CD4-positive, alpha-beta memory T cell (primary cell): ENCODE measurements at places on chromosomes 5 and 9.

- no peak for DNase-seq
These were observed 27.1 kb upstream of the NKD2 start for GRCh38 chr5:981456-981855.

DNA sequence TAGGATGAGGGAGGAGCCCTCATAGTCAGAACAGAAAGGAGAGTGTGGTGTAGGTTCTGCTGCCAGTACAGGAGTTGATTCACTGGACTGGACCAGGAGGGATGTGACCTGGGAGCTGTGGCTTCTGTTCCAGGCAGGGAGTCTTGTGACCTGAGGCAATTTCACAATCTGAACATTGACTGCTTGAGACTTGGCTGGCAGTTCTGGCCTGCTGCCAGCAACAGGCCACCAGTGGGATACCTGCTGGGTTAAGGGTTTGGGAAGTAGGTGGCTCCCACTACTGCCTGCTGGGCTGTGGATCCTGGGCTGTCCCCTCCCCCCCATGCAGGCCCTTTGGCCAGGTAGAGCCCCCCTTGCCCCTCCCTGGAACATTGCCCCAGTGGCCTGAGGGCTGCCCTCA lies 268.6 kb upstream of the ARRDC3 start:
- no peak for DNase-seq

- DNase-seq, result no peak
These were observed 140.6 kb upstream of the RAD23B start for GRCh38 chr9:107142430-107142829.

GRCh38 chr9:30058463-30058862 lies 2326.0 kb upstream of the ACO1 start:
- DNase-seq, result no peak

- no peak for DNase-seq
These were observed 96.8 kb upstream of the PANK3 start for GRCh38 chr5:168675883-168676408.

GRCh38 chr5:94040591-94041148 lies 299.3 kb upstream of the POU5F2 start:
- no peak for DNase-seq

DNA sequence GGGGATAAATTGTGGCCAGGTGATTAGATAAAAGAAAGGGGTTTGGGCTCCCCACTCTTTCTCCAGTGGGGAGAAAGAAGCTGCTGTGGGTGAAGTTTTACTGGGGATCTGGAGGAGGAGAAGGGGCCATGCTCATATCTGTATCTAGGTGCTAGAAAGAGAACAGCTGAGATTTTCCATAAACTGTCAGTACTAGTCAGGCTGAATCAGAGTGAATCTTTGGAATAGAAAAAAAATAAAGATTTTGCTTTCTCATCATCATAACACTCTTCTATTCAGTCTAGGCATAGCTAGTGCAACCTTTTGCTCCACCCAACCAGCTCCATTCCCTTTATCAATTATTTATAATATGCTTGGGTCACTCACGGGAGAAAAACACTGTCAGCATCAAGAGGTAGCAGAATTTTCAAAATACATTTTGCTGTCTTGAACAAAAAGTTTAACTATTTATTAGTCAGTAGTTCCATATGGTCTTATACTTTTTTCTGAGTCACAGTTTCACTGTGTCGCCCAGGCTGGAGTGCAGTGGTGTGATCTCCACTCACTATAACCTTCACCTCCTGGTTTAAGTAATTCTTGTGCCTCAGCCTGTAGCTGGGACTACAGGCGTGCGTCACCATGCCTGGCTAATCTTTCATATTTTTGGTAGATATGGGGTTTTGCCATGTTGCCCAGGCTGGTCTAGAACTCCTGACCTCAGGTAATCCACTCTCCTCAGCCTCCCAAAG lies 21.3 kb upstream of the ERMP1 start:
- DNase-seq, result no peak

DNA sequence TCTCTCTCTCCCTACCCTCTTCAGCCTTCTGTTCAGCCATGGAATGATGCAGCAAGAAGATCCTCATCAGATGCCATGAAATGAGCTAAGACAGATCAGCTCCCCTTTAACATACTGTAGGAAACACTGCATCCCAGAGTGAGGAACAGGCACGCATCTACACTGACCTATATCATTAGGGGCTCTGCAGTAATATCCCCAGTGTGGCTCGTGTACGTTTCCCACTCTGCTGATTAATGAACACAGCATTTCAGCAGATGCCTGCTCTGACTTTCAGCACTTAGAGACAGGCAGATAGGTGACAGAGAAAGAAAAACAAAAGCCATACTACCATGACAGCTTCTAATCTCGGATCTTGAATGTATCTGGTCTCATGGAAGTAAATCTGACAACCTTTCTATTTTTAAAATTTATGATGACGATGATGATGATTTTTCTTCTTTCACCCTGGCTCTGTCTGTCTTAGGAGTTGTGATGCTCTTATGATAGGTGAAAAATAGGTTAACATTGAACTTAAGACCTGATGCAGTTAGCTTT lies 750.3 kb downstream of the CDH12 start:
- no peak for DNase-seq

DNA sequence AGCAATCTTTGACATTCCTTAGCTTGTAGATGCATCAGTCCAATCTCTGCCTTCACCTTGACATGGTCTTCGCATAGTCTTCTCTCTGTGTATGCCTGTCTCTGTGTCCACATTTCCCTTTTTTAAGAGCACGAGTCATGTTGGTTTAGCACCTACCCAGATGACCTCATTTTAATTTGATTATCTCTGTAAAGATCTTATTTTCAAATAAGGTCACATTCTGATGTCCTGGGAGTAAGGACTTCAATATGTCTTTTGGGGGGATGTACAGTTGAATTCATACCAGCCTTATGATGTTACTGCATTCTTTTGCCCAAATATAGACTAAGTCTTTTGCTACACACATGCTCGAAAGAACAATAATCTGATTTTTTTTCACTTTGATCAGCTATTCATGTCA lies 6.9 kb downstream of the KCTD16 start:
- DNase-seq, result no peak

- no peak for DNase-seq
These were observed 34.7 kb upstream of the ICE1 start for GRCh38 chr5:5387777-5388176.

GRCh38 chr9:73807952-73808351 lies 656.3 kb downstream of the ANXA1 start:
- DNase-seq, result no peak

DNA sequence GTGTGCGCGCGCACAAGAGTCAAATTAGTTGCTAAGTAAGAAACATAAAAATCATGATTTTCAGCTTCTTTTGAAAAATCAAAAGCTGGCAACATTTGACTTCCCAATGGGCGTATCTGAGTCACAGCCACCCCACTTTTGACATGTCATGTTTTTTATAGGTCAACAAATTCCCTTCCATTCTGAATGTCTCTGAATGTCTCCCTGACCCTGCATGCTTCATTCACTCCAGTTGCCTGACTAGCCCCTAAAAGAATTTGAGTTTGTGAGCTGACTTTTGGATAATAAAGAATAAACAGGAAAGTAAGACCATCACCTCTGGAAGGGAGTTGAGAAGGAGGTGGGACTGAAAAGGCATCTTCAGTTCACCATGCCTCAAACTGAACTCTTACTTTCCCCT lies 20.2 kb upstream of the GLIS3 start:
- no peak for DNase-seq

DNA sequence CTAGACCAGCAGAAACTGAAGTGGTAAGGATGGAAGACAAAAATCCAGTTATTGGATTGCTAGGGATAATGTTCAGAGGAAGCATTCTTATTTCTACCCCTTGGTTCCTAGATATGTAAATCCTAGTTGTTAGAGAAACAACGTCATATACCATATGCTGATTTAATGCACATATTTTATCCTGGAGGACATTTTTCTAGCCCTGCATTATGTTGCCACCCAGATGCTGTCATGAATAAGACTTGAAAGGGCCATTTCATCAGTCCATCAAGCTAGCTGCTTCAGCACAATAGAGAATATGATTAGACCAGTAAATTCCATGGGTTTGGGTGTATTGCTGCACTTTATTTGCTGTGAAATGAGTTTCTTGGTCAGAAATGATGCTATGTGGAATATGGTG lies 1736.4 kb downstream of the MAT2B start:
- DNase-seq, result no peak

DNA sequence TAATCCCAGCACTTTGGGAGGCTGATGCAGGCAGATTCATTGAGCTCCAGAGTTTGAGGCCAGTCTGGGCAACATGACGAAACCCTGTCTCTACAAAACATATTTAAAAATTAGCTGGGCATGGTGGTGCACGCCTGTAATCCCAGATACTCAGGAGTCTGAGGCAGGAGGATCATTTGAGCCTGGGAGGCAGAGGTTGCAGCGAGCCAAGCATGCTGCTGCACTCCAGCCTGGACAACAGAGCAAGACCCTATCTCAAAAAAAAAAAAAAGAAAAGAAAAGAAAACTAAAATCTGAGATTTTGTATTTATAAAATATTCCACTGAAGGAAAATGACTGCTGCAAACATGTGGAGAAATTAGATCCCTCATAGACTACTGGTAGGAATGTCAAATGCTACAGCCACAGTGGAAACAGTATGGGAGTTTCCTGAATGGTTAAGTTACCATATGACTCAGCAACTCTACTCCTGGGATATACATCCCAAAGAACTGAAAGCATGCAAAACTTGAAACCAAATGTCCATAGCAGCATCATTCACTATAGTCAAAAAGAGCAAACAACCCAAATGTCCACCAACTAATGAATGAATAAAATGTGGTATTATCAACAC lies 106.1 kb downstream of the UBAP2 start:
- DNase-seq, result no peak

DNA sequence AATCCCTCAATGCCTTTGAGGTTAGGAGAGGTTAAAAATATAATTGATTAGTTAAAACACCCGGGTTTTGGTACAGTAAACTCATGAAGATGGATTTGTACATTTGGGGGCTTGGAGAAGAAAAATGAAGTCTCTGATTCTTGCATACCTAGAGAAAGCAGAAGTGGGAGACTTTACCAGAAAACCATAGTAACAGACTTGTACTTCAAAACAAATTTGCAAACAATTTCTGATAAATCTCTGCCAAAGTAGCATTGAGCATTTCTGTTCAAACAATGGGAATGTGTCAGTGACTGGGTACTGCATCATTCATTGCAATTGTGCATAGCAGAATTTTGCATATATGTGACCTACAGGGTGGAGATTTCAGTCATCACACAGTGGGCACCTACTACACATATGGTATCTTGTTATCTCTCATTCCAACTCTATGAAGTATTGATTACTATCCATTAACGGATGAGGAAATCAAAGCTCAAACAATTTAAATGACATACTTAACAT lies 256.9 kb downstream of the PLK2 start:
- DNase-seq, result no peak

DNA sequence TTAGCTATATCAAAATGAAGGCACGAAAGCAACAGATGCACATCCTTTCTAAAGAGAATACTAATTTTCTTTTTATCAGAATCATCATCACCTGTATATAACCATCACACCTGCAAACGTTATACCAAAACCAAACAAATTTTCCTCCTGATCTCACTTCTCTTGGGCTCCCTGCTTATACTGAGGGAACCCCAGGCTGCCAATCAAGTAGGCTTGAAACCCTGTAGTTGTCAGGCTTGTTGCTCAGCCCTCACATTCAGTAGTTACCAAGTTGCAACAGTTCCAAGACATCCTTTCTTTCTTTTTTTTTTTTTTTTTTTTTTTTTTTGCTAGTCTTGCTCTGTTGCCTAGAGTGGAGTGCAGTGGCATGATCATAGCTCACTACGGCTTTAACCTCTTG lies 12.7 kb downstream of the STRBP start:
- no peak for DNase-seq

GRCh38 chr9:91028166-91028827 lies 226.7 kb downstream of the SYK start:
- DNase-seq, result no peak

DNA sequence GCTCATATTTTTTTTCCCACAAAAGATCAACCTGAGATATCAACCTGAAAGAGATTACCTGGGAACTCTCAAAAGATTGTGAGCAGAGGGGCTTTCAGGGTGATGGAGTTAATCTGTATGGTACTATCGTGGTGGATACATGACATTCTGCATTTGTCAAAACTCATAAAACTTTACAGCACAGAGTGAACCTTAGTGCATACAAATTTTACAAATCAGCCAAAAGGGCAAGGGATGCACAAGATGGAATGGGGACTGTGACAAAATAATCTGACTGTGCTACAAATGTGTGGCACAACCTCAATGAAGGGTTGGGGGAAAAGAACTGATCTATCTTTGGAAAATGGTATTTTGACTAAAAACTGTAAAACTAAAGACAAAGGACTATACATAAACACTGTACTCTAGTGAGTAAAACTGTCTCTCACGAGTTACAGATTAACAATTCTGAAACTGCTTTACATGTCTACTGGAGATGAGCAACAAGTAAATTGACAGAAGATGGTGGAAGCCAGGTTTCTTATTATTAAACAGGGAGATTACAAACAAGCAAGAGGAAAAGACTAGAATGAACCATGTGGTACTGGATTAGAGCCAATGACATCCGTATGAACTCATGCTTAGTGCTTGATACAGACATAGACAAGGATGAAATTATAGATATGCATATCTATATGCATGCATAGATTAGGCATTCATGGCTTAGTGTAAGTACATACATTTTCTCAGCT lies 24.8 kb upstream of the RLN1 start:
- no peak for DNase-seq

DNA sequence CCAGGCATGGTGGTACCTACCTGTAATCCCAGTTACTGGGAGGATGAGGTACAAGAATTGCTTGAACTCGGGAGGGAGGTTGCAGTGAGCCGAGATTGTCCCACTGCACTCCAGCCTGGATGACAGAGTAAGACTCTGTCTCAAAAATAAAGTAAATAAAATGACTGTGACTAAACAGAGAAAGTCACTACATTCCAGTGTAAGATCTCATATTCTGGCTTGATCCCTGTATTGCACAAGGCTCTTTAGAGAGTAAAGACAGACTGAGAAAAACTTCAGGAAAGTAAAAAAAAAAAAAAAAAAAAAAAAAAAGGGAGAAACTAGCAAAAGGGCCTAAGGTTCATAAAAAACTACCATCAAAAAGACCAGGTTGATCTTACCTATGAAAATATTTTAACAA lies 106.6 kb upstream of the PJA2 start:
- DNase-seq, result no peak

DNA sequence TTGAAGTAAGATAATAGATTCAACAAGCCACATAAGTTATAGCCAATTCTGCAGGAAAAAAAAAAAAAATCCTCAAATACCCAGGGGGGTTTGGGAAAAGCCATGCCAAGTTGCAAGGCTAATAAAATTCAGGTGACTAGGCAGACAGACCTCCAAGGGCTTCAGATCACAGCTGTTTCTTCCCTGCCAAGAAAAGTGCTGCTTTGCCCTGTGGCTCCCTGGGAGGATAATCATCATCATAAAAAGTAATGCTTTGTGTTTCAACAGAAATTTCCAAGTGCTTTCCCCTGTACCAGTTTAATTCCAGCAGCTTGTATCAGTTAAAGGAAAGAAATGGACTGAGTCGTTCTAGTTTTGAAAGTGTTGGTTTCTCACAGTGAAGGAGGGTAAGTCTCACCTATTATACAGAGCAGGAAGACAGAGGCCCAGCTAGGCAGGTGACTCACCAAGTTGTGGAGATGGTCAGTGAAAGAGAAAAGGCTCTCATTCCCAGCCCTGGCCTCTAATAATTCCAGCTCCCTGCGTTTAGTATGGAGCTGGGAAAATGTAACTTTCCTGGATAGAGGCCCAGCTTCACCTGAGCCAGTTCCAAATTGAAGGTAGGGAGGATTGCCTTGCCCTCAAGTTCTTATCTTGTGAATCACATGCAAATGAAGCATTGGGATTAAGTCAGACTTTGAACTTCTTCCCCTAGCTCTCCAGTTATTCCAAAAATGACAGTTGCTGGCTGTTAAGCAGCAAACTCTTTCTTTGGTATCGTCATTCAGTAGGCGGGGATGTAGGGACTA lies 263.4 kb downstream of the GRIA1 start:
- no peak for DNase-seq

- DNase-seq, result no peak
These were observed 668.3 kb downstream of the DNAH5 start for GRCh38 chr5:13276156-13276555.
